RWPE1 (cell line): ENCODE measurements at places on chromosomes 13 and 19.

DNA sequence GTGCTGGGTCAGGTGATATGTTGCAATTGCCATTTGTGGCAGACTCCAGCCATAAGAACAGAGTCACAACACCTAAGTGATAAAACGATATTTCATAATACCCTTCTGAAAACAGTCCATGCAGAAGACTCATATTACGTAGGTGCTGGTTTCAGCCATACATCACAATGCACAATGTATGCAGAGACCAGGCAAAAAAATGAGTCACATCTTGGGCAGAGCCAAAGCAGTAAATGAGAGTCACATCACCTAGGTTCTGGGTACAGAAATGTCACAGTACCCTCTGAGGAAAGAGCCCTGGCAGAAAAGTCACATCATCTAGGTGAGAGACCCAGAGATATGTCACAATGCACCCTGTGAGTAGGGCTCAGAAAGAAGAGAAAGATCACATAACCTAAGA lies 125.2 kb upstream of the ZNF91 start:
- no peak for DNase-seq

- DNase-seq: no peak
These were observed 7.3 kb downstream of the TTC9B start for GRCh38 chr19:40210889-40211288.

DNA sequence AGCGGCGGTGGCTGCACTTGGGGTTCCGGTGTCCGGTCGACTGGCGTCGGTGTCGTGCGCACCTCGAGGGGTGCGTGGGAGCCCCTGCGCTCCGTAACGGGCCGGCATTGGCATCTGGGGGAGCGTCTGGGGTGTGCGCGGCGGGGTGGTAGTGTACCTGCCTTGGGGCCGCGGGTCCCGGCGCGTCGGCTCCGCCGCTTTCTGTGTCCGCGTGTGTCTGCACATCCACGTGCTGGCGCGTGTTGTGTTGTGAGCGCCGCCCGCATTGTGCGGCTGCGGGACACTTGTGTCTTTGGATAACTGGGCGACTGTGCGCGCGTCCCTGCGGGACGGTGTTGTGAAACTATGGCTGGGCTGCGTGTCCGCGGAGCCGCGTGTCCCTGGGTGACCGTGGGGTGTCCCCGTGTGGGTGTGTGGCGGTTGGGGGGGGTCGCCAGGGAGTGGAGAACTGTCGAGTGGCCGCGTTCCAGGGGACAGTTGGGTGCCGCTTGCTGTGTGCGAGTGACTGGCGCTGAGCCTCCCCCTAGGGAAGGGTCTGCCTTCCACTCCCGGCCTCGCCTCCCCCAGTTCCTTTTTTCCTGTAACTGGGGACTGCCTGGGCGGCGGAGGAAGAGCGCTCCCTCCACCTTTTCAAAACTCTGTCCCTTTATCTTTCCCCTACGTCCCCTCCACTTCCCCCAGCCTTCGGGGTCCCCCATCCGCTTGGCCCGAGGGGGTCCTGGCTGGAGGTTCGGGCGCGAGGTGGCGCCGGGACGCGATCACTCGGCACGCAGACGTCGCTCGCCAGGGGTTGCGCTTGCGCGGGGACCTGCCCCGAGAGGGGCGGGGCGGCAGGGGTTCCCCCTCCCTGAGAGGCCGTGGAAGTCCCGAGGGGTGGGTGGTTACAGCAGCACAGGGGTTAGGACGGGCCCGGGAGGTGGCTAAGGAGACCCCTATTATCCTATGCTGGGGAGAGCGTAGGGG lies 5.7 kb upstream of the NFIC start:
- DNase-seq: no peak

DNA sequence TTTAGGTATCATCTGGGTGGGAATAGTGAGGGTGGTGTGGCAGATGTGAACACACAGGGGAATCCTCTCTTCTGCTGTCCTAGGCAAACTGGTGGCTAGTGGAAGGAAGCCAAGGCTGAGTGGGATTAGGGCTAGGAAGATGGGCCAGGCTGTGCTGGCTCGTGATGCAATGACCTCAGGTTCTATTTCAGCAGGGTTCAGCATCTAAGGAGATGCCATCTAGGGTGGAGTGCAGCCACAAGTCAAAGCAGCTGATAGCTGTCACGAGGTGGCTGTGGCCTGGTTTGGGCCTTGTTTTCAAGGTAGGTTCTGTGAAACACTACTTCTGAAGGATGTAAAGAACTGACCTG lies 21.6 kb downstream of the ARL11 start:
- no peak for DNase-seq

DNA sequence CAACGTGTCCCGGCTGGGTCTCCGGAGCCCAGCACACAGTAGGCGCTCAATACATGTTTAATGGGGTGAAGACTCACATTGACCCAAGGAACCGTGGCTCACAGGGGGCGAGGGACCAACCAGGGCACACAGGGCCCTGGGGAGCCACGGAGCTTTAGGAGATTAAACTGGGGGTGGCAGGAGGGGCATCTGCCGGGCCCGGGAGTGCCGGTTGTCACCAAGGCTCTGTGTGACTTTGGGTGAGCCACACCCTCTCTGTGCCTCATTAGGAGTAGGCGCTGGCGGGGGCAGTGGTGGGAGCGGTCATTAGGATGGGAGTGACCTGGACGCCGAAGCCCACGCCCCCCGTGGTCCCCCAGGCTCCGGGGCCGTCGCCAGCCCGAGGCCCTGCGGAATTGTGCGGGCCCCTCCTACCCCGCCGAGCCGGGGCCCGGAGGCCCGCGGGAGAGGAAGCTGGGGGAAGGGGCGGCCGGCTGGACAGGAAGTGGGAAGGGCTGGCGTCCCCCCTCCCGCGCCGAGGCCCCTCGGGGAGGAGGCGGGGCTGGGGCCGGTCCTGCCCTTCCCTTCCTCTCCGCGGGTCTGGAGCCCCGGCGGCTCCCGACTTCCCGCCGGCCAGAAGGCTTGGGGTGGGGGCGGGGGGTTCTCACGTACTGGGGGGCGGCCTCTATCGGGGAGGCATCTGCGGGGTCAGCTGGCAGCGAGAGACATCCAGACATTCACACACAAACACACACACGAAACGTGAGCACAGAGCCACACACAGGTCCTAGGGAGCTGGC lies 1.8 kb upstream of the SSBP4 start:
- DNase-seq: no peak

DNA sequence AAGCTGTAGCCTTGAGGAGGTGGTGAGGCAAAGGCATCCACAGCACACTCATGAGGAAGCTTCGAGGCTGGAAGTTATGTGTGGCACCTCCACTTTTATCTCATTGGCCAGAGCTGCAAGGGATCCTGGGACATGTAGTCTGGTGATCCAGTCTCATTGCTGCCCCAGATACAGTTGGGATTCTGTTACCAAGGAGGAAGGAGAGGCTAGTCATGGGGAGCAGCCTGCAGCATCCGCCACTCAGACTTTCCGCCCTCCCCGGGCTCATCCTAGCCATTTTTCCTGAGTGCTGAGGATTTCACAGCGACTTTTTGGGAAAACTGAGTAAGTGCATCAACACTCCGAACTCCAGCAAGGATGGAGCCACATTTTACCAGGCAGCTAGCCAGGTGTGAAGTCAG lies 74.4 kb downstream of the DPF1 start:
- DNase-seq: no peak

DNA sequence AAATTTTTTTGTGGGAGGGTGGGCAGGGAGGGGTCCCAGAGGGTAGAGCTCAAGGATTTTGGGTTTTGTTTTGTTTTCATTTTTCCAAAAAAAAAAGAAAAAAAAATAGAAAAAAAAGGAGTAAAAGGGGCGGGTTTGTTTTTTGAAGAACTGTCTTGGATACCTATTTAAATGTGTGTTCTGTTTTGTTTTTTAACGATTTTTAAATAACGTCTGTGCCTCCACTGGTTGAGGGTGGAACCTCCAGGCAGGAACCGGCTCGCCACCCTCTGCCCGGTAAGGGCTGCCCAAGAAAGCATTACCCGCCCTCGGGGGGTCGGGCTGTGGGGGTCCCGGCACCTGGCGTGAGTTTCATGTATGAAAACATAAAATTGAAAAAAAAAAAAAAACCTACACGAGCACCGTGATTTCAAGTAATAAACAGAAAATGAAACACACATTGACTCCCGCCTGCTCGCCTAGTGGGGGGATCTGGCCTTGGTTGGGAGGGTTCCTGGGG lies 10.4 kb downstream of the MIDN start:
- no peak for DNase-seq
